AG09309 (cell line): ENCODE measurements at places on chromosomes 6 and 20.
A peak's percentile ranks its signal among the peaks of the same experiment; 100 is the strongest.

- DNase-seq: no peak
Observed at GRCh38 chr6:129894921-129895320, 33.8 kb upstream of the TMEM244 start.

DNA sequence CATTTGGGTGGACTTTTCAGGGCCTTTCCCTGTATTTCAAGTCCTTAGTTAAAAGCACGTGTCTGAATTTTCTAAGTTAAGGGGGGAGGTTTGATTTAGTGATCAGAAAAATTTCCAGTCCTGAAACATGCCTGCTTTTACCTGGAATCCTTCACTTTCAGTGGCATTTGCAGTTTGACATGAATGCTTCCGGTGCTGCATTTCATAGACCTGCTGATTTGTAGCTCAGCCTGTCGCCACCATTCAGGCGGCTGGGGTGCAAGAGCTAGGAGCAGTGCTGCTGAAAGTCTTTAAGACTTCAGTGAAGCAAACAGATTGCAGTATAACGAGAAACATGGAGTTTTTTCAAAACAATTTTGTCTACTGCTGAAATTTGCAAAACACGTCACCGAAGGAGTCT lies 14.0 kb downstream of the RPS6KA2 start:
- DNase-seq: no peak

- DNase-seq: no peak
Observed at GRCh38 chr6:166621114-166621540, 5.9 kb downstream of the RPS6KA2 start.

DNA sequence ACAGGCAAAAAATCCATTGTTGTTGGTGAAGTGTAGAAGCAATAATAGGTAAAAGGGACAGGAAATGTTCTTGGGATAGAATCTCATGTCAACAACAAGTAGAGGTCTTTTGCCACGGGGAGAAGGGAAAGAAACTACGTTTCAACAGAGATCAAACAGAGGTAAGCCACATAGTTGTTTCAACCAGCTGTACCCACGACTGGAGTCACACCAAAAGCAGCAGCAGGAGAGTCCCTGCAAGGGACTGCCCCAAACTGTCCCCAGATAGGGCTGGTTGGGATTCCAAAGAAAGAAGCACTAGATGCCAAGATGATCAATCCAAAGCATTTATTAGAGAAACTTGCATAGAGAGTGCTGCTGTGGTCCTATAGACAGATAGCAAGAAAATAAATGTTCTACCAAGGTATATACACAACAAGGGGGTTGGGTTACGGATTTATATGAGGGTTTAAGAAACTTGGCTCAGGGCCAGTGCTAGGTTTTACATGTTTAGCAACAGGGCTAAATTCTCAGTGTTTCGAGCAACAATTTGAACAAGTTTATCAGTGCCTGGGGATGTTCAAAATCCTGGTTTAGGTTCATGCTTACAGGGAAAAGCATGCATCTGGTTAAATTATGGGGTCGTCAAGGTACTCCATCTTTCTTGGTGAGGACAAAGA lies 466.5 kb downstream of the MMUT start:
- DNase-seq: no peak

- DNase-seq: peak; percentile 76
Observed at GRCh38 chr20:33561692-33562601, 72.1 kb downstream of the CBFA2T2 start.

DNA sequence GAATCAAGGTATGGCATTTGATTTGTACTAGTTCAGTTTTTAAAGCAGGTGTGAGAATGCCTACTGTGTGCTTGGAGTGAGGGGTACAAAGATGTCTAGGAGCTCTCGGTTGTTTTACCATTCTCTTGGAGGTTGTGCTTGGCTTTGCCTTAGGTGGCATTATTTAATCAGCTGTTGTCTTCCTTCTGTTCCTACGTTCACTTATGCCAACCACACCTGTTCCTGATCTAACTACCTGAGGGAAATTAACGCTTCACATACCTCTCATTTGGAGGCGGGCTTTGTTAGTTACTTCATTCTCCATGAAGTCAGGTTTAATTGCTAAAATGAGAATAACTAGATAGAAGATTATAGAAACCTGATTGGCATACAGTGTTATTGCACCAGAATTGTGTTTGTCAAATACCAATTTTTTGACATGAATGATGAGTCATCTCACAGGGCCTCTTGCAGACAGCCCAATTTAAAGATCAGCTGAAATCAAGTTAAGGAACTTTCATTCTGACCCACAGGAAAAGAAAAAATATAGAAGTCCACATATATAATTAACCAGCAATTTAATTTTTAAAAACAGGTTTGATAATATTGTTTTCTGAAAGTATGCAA lies 24.8 kb upstream of the PBOV1 start:
- no peak for DNase-seq

DNA sequence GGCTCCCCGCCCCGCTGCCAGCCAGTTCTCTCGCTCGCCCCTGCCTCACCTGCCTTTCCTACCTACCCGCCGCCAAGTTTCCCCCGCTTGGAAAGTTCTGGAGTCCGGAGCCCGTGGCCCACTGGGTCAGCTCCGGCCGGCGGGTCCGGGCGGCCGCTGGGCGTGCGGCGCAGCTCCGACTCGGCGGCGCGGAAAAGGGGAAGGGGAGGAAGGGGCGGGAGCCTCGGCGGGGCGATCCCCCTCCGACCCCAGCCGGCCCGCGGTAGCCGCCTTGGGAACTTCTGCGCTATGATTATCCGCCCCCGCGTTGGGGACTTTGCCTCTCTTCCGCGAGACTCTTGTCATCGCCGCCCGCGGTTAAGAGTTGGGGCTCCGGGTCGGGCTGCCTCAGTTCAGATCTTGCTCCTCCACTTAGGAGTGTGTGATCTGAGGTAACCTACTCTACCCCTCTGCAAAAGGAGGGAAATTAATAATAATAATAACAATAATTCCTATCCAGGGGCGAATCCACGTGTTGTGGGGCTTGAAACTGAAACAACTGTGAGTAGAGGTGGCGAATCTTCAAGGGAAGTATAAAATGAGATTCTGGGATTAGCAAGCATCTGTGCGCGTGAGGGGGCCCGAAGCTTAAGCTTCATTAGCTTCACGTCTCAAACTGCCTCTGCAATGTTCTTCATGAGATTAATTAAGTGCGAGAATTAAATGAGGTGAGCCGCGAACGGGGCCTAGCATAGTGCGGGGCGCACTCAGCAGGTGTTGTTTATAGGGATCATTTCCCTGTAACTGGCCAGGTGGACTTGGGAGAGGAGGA lies 30.8 kb downstream of the SF3B5 start:
- no peak for DNase-seq

DNA sequence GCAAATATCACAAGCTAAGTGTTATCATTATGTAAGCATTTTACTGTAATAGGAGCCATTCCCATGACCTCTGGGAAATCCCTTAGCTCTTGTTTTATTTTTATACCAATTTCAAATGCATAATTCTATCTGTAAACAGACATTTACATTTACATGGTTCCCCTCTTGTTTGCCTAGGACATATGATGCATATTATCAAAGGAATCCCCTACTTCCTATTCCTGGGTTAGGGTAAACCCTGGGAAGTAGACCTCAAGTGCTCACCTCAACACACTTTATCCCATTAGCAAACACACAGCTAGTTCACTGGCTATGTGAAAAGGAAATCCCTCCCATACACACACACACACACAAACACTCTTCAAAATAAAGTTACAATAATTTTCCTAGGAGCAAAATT lies 27.1 kb downstream of the PDE10A start:
- no peak for DNase-seq

GRCh38 chr20:24627291-24627690 lies 157.9 kb downstream of the SYNDIG1 start:
- no peak for DNase-seq
